ENCODE measurements at places on chromosomes 13 and 19. TPM values are rescaled to one million over a fixed set of nuclear protein-coding genes. Genes with fewer than 3 reads are reported as not detected.

GRCh38 chr19:2641332-2641698 lies 61.2 kb downstream of the GNG7 start:
- no peak for DNase-seq
- H3K27ac ChIP-seq = no peak overlapping the region
- H3K4me1 ChIP-seq = peaks cover 5% of the 10 kb centered on the region
- H3K36me3 ChIP-seq = no peaks in the 10 kb centered on the region
- peaks cover 17% of the 10 kb centered on the region for H3K27me3 ChIP-seq

DNA sequence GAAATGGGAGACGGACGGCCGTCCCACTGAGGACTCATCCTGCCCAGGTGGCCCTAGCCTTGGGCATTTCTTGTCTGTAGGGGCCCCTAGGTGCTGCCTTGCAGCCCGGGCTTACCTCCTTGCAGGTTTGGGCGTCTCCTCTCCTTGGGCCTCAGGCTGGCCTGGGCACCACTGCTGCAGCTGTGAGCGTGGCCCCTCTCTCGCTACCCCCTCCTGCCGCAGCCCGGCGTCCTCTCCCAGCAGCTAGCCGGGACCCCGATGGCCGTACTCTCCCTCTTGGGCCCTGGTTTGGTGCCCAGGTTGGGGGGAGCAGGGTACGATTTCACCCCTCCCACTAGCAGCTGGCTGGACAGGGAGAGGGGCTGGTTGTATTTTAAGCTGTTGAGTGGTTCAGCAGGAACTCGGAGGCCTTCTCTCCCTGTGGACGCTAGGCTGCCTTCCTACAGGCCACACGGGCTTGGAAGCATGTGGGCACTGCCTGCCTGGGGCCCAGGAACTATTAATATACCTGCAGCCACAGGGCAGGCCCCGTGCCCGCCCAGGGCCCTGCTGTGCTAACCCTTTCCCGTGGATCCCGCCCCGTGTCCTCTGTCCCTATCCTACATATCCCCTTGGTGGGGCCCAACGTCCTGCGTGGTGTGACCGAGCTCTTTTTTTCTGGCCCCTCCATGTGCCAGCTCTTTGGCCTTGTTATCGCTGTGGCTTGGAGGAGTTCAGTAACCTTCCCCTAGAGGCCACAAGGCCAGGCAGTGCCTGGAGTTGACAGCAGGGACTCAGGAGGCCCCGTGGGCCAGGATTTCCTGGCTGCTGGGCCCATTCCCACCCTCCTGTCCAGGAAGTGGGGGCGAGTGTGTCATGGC lies 11.7 kb downstream of the NDUFB7 start:
- peaks cover 4% of the 10 kb centered on the region for H3K36me3 ChIP-seq
- H3K4me3 ChIP-seq = no peak overlapping the region
- DNase-seq = no peak
- H3K4me1 ChIP-seq = peaks cover 8% of the 10 kb centered on the region

WDR88 gene
- polyA plus RNA-seq = not detected

ZNF627 gene
- 4.3 TPM for polyA plus RNA-seq

DNA sequence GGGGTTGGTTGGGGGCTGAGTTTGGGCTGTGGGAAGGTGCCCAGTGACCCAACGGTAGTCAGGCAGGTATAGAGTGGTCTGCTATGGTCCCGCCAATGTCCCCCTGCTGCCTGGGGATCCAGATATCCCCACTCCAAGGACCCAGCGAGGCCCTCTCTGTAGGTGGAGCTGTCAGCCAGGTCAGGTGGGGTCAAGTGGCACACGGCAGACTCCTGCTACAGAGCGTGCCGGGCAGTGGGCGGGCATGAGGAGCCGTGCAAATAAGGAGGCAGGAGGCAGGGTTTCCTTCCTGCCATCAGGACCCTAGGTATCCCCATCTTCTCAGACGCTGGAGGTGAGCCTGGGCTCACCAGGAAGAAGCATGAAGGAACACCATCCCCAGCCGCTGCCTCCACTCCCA lies 14.9 kb downstream of the EVI5L start:
- no peaks in the 10 kb centered on the region for H3K36me3 ChIP-seq
- H3K4me3 ChIP-seq = no peak overlapping the region
- peaks cover under 1% of the 10 kb centered on the region for H3K4me1 ChIP-seq
- no peak overlapping the region for H3K27ac ChIP-seq
- no peaks in the 10 kb centered on the region for H3K27me3 ChIP-seq

- H3K36me3 ChIP-seq = peaks cover 14% of the 10 kb centered on the region
- peaks cover 5% of the 10 kb centered on the region for H3K4me1 ChIP-seq
- H3K4me3 ChIP-seq = no peak overlapping the region
- no peaks in the 10 kb centered on the region for H3K27me3 ChIP-seq
- DNase-seq = no peak
These were observed 50.3 kb downstream of the ARHGEF7 start for GRCh38 chr13:111165241-111166010.

GRCh38 chr19:52991484-52991883 lies 22.2 kb upstream of the ERVV-1 start:
- no peak overlapping the region for H3K4me3 ChIP-seq
- 0 out of 2 replicates have a peak, but pooled peaks cover 3% of the 10 kb centered on the region for H3K4me1 ChIP-seq
- peaks cover 6% of the 10 kb centered on the region for H3K36me3 ChIP-seq
- no peak overlapping the region for H3K27ac ChIP-seq
- DNase-seq = peak; percentile 37
- no peaks in the 10 kb centered on the region for H3K27me3 ChIP-seq

GADD45GIP1 gene
- 64.7 TPM for polyA plus RNA-seq

- H3K27me3 ChIP-seq = peaks cover 1% of the 10 kb centered on the region
- no peaks in the 10 kb centered on the region for H3K4me1 ChIP-seq
- H3K4me3 ChIP-seq = no peak overlapping the region
- H3K36me3 ChIP-seq = no peaks in the 10 kb centered on the region
- H3K27ac ChIP-seq = no peak overlapping the region
These were observed 59.2 kb upstream of the TPM4 start for GRCh38 chr19:16017138-16017490.

GRCh38 chr13:109500146-109500773 lies 286.1 kb downstream of the IRS2 start:
- no peaks in the 10 kb centered on the region for H3K4me1 ChIP-seq
- H3K36me3 ChIP-seq = no peaks in the 10 kb centered on the region
- H3K27me3 ChIP-seq = peaks cover 6% of the 10 kb centered on the region

SIX5 gene
- 15.5 TPM for polyA plus RNA-seq

DNA sequence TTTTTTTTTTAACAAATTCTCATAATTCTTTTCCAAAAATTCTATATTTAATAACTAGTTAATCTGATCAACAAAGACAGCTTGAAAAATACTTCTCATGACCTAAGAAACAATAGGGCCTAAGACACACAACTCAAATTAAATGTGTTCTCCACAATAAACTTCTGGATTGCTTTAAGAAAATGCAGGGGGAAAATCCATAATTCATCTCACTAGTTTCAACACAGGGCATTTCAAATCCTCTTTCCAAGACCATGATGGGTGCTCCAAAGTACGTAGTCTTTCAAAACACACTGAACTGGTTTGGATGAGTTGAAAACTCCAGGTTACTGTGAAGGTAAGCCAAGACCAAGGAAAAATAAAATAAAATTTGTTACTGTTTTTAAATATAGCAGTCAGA lies 62.6 kb downstream of the DCLK1 start:
- DNase-seq = no peak
- no peaks in the 10 kb centered on the region for H3K4me1 ChIP-seq
- no peaks in the 10 kb centered on the region for H3K36me3 ChIP-seq
- no peak overlapping the region for H3K4me3 ChIP-seq

ZNF813 gene
- polyA plus RNA-seq = 0.82 TPM

FARP1 gene
- polyA plus RNA-seq = 32.6 TPM

ZNF442 gene
- 0.34 TPM for polyA plus RNA-seq

DNA sequence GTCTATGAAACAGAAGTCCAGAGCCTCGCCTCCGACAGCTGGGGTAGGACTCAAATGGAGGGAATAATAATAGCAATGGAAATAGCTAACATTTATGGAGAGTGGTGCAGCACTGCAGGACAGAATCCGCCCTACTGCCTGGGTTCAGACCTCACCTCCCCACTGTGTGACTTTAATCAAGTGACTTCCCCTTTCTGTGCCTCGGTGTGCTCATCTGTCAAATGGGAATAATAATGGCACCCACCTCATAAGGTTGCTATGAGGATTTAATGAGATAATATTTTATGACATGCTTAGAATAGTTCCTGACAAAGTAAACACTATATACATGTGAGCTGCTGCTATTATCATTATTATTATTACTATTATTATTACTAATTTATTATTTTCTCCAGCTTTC lies 3.2 kb downstream of the LRFN1 start:
- H3K27ac ChIP-seq = no peak overlapping the region
- H3K27me3 ChIP-seq = peaks cover 25% of the 10 kb centered on the region
- no peaks in the 10 kb centered on the region for H3K36me3 ChIP-seq
- peaks cover 2% of the 10 kb centered on the region for H3K4me1 ChIP-seq

TYROBP gene
- not detected for polyA plus RNA-seq

PEAK3 gene
- polyA plus RNA-seq = 0.19 TPM

ZNF69 gene
- 2.7 TPM for polyA plus RNA-seq

OR7A5 gene
- not detected for polyA plus RNA-seq

DNA sequence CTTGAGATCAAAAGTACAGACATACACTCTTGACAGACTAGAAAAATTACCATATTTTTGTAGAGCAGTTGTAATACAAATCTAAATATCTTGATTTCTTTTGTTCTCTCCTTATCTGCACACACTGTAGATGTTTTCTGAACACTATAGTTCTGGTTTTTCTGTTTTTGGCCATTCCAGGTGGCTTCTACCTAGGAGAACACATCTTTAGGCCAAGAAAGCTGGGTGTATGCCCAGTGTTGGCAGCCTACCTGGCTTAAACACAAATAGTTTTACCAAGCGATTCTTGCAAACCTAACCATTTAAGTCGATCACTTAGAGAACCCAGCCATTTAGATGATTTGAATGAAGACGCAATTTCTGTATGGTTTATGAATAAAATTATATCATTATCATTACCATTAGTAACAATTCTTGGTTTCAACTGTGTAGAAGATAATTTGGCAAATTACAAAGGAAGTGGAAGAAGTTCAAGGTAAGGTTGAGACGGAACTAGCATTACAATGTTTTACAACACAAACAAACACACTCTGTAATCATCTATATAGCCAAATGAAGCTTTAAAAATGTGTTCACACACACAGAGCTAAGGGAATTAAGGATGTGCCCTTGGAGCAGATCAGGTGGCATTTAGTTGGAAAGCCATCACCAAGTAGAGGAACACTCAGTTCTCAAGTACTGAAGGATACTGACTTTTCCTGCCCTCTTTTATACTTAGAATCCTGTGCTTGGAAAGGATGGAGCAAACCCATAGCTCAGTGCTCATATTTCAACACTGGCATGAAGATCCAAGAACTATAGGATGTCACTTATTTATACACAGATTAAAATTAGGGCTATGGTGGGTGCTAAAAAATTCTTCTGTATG lies 36.2 kb downstream of the ERCC5 start:
- H3K4me3 ChIP-seq = no peak overlapping the region
- H3K27ac ChIP-seq = no peak overlapping the region
- no peaks in the 10 kb centered on the region for H3K36me3 ChIP-seq
- DNase-seq = no peak
- no peaks in the 10 kb centered on the region for H3K27me3 ChIP-seq

DNA sequence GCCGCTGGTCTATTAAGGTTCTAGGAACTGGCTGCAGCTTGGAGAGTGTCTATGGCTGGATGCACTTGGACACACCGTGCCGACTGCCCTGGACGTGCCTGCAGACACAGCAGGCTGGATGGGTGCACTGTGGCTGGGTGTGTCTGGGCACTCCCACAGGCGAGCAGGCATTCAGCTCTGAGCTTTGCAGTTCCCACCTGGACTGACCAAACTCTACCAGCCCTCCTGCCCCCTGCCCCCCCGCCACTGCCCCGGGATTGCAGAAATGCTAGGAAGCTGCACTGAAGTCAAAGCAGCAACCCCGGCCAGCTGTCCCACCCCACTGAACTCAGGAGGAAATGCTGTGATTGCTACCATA lies 7.0 kb upstream of the LRP3 start:
- H3K4me3 ChIP-seq = no peak overlapping the region
- H3K27ac ChIP-seq = no peak overlapping the region
- H3K4me1 ChIP-seq = no peaks in the 10 kb centered on the region
- H3K27me3 ChIP-seq = peaks cover 5% of the 10 kb centered on the region
- no peaks in the 10 kb centered on the region for H3K36me3 ChIP-seq

GRCh38 chr13:57627663-57628062 lies 3.9 kb upstream of the PCDH17 start:
- H3K27ac ChIP-seq = no peak overlapping the region
- peak; percentile 2 for DNase-seq
- no peaks in the 10 kb centered on the region for H3K36me3 ChIP-seq
- H3K27me3 ChIP-seq = peaks cover 35% of the 10 kb centered on the region
- no peaks in the 10 kb centered on the region for H3K4me1 ChIP-seq
- H3K4me3 ChIP-seq = no peak overlapping the region
